ENCODE measurements at places on chromosomes 13 and 19.
A peak's percentile ranks its signal among the peaks of the same experiment; 100 is the strongest.

DNA sequence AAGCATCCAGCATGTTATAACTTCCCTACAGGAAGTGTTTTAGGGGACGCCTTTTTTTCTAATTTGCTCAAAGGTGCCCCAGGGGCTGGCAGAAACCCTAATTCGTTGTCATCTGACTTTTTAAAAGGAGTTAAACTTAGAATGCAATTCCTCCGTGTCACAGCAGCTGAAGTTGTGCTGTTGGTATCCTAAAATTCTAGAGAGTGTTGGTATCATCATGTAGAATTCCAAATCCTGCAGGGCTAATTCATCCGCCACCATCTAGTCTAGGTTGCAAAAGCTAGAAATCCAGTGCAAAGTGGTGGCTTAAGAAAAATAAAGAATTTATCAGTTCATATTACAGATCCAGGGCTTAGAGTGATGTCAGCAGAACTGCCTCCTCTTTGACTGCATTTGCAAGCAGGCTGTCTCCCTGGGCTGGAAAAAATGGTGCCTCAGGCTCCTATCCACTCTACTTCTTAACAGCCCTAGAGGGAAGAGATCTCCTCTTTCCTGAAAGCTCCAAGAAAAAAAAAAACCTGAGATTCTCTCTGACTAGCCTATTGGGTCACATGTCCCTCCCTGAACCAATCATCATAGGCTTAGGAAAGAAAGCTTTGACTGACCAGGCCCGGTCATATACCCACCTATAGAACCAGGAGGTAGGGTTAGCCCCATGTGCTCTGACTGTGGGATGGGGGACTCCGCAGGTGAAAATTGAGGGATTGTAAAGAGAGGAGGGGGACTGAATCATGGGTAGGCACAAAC is 73.0 kb downstream of the MAP4K1 start:
- DNase-seq = no peak

- DNase-seq = no peak
Measured at GRCh38 chr13:50684366-50684765, 159.1 kb downstream of the DLEU7 start.

DNA sequence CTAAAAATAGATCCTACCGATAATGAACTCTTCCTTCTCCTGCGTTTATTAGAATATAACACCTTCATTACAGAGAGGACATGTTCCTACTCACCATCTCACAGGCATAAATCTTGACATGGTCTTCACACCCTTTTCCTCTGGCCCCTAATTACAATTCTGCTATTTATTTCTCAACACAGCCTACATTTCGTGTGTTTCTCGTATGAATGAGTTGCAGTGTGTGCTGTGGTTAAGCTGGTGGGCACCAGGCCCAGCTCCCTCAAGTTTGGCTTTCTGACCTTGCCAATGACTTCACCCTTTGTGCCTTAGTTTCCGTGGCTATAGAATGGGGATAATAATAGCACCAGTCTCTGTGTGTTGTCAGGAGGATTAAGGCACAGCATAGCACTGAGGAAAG is 12.3 kb upstream of the KATNAL1 start:
- DNase-seq = no peak

DNA sequence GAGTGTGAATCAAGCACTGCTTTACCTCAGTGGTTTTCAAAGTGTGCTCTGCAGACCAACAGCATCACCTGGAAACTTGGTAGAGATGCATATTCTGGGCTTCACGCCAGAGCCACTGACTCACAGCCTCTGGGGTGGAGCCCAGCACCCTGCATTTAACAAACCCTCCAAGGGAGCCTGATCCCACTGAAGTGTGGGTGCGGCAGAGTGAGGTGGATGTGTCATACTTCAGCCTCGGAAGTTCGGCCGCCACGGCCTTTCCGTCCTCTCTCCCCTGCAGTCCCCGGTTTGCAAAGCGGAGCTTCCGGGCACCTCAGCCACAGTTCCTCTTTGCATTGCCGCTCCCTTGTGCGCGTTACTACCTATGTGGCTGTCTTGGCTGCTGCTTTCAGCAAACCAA is 33.3 kb upstream of the MICU2 start:
- no peak for DNase-seq

- no peak for DNase-seq
Measured at GRCh38 chr13:64674126-64674525, 2556.0 kb downstream of the PCDH9 start.

GRCh38 chr19:30877661-30878113 is 471.5 kb downstream of the TSHZ3 start:
- DNase-seq = no peak

DNA sequence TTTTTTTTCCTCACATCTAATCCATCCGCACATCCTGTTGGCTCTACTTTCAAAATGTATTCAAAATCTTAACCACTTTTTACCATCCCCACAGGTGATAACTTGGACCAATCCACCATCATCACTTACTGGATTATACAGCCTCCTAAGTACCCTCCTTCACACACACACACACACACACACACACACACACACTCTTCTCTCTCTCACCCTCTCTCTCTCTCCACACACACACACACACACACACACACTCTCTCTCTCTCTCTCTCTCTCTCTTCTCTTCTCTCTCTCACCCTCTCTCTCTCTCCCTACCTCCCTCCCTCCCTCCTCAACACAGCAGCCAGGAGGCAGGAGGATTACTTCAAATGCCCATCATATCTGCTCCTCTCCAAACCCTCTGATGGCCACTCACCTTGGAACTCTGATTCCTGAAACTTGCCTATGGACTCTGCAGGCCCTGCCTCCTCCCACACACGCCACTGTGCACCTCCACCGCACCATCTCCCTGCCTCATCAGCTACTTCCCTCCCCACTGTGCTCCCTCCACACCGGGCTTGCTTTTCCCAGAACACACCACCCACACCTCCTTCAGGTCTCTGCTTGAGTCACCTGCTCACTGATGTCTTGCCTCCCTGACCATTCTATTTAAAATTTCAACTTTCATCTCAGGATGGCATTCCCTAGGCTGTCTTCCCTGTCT is 39.7 kb downstream of the RCBTB2 start:
- DNase-seq = no peak

DNA sequence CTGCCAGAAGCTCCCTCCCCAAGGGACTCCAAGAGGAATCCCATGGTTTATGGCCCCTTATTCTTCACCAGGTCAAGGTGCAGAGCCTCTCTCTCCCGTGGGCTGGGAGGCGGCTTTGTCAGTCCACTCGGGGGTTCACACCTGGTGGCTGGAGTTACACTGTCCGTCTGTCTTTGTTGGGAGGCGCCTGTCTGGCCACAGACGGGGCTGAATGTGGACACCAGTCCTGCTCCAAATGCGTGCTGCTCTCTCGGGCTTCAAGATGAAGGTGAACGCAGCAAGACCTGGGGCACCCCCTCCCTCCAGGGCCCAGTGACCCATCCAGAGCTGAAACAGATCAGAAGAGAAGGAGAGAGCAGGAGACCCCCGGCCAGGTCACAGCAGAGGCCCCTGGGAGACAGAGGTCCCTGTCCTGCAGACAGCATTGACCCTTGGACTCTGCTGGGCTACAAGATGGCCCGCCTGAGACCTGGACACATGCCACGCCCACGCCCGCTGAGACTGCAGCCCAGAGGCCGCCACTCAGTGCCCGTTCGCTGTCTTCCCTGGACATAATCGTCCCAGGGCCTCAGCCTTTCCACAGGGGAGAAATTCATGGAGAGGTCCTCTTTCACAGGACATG is 29.9 kb upstream of the TUBGCP3 start:
- DNase-seq = no peak

- DNase-seq = no peak
Measured at GRCh38 chr13:23561261-23561660, 9.0 kb upstream of the TNFRSF19 start.

- no peak for DNase-seq
Measured at GRCh38 chr19:29404015-29404414, 121.8 kb upstream of the VSTM2B start.

- no peak for DNase-seq
Measured at GRCh38 chr13:20394506-20394905, 131.2 kb downstream of the CRYL1 start.

DNA sequence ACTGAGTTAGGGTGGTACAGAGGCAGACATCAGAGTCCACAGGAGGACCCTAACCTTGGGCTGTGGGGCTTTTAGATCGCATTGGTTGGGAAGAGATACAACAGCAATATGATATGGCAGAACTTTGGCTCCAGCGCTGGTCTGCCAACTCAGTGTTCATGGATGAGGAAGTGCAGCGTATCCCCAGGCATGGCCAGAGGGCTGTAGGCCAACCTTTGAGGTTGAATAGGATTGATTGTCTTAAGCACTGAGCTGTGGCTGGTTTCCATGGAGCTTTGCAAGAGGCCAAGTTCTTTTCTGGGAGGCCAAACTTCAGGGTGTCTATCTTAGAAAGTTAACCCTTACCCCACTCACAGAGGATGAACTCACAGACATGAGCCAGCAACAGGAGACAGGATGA is 144.1 kb upstream of the TMTC4 start:
- DNase-seq = no peak

DNA sequence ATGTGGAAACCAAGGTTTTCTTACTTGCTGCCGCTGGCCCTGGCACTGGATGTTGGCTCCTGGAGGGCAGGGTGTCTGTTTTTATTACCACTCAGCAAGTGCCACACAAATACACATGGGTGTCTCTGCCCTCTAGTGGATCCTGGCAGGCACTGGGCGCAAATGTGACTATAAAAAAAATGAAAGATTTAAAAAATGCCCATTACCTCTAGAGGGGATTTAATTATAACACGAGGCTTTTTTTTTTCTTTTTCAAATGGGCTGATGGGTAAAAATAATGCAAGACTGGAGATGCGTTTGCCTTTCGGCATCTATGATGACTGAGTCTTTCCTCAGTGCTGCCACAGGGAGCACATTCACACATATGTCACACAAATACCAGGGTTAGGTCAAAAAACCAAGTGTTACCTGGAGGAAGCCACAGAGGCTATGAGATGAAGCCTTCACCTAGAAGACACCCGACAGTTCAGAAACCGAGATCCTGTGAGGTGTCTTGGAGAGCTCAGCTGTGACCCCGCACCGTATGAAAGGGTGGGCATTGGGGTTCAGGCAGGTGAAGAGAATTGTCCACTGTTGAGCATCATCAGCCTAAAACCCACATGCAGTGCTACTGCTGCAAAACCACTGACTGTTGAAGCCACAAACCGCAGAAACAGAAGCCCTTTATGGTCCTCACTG is 25.7 kb downstream of the CHAMP1 start:
- DNase-seq = no peak

DNA sequence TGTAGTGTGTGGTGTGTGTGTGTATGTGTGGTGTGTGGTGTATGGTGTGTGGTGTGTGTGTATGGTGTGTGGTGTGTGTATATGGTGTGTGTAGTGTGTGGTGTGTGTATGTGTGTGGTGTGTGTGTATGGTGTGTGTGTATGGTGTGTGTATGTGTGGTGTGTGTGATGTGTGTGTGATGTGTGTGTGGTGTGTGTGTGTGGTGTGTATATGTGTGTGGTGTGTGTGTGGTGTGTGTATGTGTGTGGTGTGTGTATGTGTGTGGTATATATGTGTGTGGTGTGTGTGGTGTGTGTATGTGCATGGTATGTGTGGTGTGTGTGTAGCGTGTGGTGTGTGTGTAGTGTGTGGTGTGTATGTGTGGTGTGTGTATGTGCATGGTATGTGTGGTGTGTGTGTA is 1.7 kb downstream of the ATP12A start:
- DNase-seq = no peak

GRCh38 chr13:78478183-78478582 is 125.2 kb downstream of the POU4F1 start:
- no peak for DNase-seq

DNA sequence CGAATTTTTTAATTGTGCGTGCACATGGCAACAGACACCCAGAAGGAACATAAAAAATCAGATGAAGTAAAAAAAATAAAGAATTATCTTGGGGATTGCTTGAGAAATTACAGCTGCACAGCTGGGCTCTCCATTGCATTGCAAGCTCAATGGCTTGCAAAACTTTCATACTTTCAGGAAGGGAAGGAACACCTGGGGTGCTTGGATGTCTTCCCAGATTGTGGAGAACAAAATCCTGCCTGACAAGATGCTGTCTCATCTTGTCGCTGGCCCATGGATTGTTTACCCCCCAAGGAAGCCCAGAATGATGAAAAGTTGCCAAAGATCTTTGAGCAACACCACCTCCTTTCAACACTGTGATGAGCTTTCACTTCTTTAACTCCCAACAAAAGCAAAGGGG is 11.0 kb upstream of the CASP14 start:
- no peak for DNase-seq

DNA sequence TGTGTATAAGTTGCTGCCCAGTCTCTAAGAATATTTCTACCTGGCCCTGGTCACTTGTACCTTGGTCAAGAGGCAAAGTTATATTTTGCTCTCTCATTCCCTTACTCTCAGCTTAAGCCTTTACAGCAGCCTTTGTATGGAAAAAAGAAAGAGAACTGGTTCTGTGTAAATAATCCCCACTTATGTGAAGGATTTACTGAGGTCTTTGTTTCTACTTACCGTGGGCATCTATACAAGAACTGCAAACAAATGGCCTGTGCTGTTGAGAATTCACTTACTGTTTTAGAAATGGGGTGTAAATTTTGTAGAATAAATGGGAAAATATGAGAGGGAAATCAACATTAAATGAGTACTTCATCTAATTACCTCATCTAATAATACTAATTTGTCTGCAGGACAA is 267.4 kb downstream of the PCDH20 start:
- DNase-seq = no peak

DNA sequence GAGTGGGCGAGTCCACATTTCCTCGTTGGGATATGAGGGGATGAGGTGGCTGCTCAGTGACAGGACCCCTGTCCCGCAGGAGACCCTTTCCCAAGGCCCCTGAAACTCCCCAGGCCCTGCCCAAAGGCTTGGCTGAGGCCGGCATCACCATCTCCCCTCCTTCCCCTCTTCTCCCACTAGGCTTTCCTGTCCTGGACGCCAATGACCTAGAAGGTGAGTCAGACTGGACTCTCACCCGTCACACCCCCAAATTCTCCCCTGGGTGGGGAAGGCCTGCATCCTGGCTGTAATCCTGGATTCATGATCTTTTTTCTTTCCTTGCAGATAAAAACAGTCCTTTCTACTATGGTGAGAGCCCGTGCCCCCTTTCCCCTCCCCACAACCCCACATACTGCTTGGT is 5.3 kb downstream of the FXYD3 start:
- DNase-seq = no peak

- no peak for DNase-seq
Measured at GRCh38 chr19:50851620-50852019, 3.1 kb upstream of the KLK3 start.

- DNase-seq = no peak
Measured at GRCh38 chr19:9565900-9566705, 18.2 kb downstream of the ZNF121 start.

DNA sequence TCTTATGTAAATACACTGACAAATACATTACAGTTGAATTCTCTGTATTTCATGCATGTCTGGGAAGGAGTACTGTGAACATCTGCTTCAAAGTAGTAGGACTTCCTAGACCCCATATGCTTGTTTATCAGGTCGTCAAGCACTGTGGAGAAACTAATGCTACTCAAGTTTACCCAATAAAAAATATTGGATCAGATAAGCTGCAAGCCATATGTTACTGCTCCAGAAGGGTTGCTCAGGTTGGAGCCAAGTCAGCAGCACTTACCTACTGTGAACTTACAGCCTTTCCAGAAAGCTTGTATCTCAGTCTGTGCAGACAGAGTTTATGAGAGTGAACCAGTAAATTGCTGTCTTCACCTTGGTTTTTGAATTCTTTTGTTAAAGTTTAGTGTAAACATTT is 36.2 kb downstream of the SLAIN1 start:
- DNase-seq = no peak

- DNase-seq = peak; percentile 85
Measured at GRCh38 chr13:50124536-50125303, 109.5 kb downstream of the KCNRG start.

All from stimulated activated CD4-positive, alpha-beta T cell treated with anti-CD3 and anti-CD28 coated beads, Interleukin-15, amount 100 ng/mL, for 1 hour (primary cell).